T-helper 17 cell (primary cell): ENCODE measurements at places on chromosomes 3 and 15. TPM values are rescaled to one million over a fixed set of nuclear protein-coding genes. Genes with fewer than 3 reads are reported as not detected.
A peak's percentile ranks its signal among the peaks of the same experiment; 100 is the strongest.

GRCh38 chr3:23712656-23713559, 92.8 kb upstream of the UBE2E1 start:
- no peaks in the 10 kb centered on the region for H3K36me3 ChIP-seq
- no peaks in the 10 kb centered on the region for H3K4me1 ChIP-seq
- H3K27me3 ChIP-seq = peaks cover 33% of the 10 kb centered on the region
- H3K27ac ChIP-seq = no peak overlapping the region
- DNase-seq = no peak
- no peak overlapping the region for H3K4me3 ChIP-seq

GRCh38 chr3:112687211-112687610, 46.3 kb upstream of the CCDC80 start:
- no peak for DNase-seq
- peaks cover 21% of the 10 kb centered on the region for H3K27me3 ChIP-seq
- H3K4me1 ChIP-seq = peaks cover 4% of the 10 kb centered on the region
- no peak overlapping the region for H3K27ac ChIP-seq

C2CD4A gene
- total RNA-seq = 0.60 TPM

DNA sequence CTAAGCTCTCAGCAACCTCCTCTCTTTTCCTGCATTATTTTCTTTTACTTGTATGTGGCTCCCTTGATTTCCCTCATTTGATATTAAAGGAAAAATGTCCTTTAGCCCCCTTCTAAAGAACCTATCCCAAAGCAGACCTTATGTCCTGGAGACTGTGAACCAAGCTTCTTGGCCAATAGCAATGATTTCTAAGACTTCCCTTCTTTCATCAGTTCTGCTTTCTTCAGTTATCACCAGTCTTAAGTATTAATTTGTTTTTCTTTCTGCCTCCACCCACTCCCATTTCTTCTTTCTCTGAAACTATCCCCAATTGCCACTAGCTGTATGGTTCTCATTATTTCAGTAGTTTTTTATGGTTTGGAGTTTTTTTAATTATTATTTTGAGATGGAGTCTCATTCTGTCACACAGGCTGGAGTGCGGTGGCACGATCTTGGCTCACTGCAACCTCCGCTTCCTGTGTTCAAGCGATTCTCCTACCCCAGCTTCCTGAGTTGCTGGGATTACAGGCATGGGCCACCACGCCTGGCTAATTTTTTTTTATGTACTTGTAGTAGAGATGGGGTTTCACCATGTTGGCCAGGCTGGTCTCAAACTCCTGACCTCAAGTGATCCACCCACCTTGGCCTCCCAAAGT, 12.1 kb downstream of the TMOD3 start:
- H3K27ac ChIP-seq = peak overlapping the region; percentile 16
- H3K4me3 ChIP-seq = no peak overlapping the region
- H3K4me1 ChIP-seq = peaks cover 63% of the 10 kb centered on the region
- H3K36me3 ChIP-seq = no peaks in the 10 kb centered on the region
- DNase-seq = no peak

- DNase-seq = no peak
- H3K36me3 ChIP-seq = no peaks in the 10 kb centered on the region
- H3K27ac ChIP-seq = no peak overlapping the region
- peaks cover 43% of the 10 kb centered on the region for H3K27me3 ChIP-seq
- H3K4me1 ChIP-seq = peaks cover 10% of the 10 kb centered on the region
Measured at GRCh38 chr15:56254265-56254664, 10.6 kb upstream of the RFX7 start.
